ENCODE measurements at places on chromosomes 1 and 21. TPM values are rescaled to one million over a fixed set of nuclear protein-coding genes. Genes with fewer than 3 reads are reported as not detected.

DNA sequence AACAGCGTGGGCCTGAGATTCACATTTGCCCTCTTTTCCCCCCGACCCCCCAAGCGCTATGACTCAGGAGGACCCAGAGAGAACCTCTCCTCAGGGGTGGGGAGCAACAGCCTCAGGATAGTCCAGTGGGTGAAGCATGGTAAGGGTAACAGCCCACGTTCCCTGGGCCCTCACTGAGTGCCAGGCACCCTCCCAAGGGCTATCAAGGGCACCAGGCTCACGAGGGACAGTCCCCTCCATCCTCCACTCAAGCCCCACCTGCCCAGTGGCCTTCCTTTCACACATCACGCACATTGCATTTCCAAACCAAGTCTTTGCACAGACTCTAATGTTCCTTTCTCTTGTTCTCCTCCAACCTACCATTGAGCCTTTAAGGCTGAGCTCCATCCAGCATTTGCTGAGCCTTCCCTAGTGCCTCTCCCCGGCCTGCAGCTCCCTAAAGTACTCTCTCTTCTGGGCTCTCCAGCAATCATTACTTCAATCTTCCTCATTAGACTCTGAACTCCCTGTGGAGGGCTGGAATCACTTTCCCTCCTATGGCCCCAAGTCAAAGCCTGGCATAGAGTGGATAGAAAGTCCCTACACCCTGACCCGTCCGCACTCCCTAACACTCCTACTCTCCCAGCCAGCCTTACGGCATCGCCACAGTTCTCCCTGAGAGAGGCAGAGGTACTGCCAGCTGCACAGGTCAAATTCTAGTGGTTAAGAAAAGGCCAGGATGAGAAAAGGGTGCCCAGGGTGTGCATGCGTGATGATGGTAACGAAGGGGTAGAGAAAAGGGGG is 1.0 kb downstream of the AKR7A2 start:
- no peaks in the 10 kb centered on the region for H3K27me3 ChIP-seq
- peak overlapping the region; percentile 23 for H3K27ac ChIP-seq
- H3K4me3 ChIP-seq: peak overlapping the region; percentile 79
- H3K36me3 ChIP-seq: peaks cover 26% of the 10 kb centered on the region

DNA sequence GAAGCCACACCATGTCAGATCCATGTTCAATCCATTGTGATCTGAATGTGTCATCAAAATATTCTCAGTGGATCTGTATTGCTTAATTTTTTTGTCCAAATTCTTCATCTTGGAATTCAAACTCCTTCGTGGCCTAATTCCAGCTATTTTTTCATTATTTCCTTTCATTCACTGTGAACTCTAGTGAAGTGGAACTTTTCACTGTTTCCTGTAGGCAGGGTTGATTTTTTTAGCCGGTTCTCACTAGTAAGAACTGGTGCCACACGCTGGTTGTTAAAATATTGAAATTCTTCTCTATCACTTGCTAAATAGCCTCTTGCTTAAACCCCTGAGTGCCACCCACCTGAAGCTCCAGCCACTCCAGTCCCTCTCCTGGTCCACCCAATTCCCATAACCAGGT is 7.6 kb upstream of the S100A11 start:
- H3K27ac ChIP-seq: no peak overlapping the region
- peaks cover 24% of the 10 kb centered on the region for H3K4me1 ChIP-seq
- H3K36me3 ChIP-seq: no peaks in the 10 kb centered on the region
- DNase-seq: no peak
- no peaks in the 10 kb centered on the region for H3K27me3 ChIP-seq

DNA sequence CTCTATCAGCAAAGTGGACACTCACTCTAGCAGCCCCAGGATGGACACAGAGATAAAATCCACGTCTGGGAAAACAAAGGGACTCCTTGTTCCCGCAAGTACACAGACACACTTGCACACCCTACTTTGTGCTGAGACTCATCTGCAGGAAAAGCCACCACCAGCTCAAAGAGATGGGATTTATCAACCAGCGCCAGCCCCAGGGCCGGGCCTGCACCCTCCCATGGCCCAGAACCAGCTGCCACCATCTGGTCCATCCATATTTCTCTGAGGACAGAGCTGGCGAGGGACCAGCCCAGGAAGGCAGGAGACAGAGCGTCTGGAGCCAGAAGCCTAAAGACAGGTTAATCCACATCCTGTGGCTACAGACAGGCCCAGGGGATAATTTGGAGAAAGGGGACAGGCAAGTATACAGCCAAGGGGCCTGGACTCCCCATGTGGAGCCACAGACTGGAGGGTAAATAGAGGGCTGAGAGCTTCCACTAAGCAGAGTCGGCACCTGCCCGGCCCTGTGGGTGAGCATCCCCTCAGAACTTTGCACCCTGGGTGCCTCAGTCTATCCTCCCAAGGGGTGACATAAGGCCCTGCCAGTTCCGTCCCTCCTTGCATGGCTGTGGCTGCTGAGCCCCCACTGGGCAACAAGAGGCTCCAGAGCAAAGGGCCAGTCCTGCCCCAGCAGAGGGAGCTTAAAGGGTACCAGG is 233.9 kb downstream of the PTPRU start:
- no peak overlapping the region for H3K27ac ChIP-seq
- H3K4me1 ChIP-seq: no peaks in the 10 kb centered on the region
- no peak overlapping the region for H3K4me3 ChIP-seq
- no peaks in the 10 kb centered on the region for H3K36me3 ChIP-seq

Gene SYT6
- total RNA-seq: not detected

- no peak for DNase-seq
- no peak overlapping the region for H3K27ac ChIP-seq
- H3K27me3 ChIP-seq: no peaks in the 10 kb centered on the region
Measured at GRCh38 chr1:207848234-207848633, 62.7 kb downstream of the CD34 start.

DNA sequence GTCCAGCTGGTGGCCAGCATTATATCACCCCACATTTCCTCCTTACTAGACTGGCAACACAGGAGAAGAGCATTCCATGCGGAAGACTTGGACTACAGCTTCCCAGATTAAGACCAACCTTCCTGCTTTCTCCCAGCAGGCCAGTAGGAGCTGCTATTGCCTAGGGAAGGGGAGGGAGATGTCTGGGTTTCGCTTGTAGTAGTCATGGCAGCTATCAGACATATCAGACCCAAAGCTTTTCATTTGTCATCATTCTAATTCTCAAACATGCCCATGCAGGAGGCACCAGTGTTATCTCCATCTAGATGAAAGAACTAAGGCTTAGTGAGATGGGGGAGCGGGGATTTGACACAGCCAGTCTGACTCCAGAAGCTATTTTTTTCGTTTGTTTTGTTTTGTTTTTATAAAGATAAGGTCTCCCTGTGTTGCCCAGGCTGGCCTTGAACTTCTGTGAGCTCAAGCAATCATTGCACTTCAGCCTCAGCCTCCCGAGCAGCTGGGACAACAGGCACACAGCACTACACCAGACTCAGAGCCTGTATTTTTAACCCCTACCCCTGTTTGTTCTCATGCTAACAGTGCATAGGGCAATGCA is 4.5 kb downstream of the PLA2G2A start:
- no peaks in the 10 kb centered on the region for H3K27me3 ChIP-seq
- no peak overlapping the region for H3K4me3 ChIP-seq
- DNase-seq: peak; percentile 47
- H3K27ac ChIP-seq: no peak overlapping the region

DNA sequence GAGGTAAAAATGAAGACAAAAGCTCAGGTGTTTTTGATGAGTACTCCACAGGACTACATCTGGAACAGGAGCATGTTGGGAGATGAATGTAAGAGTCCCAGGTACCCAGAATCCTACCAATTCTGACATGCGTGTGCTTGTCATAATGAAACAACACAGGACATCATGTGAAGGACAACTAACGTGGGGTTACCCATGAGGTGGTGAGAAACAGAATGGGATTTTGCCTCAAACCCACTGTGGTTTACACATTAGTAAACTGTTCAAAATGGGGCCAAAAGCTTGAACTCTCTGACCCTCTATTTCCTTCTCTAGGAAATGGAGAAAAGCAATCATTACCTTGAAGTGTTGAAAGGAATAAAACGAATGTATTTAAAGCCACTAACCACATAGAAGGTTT is 266.2 kb downstream of the RGS7 start:
- no peak for DNase-seq
- H3K27me3 ChIP-seq: no peaks in the 10 kb centered on the region
- H3K36me3 ChIP-seq: no peaks in the 10 kb centered on the region

GRCh38 chr21:41439248-41439647 is 13.2 kb downstream of the MX1 start:
- DNase-seq: no peak
- no peaks in the 10 kb centered on the region for H3K27me3 ChIP-seq
- H3K27ac ChIP-seq: no peak overlapping the region
- H3K36me3 ChIP-seq: peaks cover 33% of the 10 kb centered on the region
- H3K4me3 ChIP-seq: no peak overlapping the region
- peaks cover 6% of the 10 kb centered on the region for H3K4me1 ChIP-seq

DNA sequence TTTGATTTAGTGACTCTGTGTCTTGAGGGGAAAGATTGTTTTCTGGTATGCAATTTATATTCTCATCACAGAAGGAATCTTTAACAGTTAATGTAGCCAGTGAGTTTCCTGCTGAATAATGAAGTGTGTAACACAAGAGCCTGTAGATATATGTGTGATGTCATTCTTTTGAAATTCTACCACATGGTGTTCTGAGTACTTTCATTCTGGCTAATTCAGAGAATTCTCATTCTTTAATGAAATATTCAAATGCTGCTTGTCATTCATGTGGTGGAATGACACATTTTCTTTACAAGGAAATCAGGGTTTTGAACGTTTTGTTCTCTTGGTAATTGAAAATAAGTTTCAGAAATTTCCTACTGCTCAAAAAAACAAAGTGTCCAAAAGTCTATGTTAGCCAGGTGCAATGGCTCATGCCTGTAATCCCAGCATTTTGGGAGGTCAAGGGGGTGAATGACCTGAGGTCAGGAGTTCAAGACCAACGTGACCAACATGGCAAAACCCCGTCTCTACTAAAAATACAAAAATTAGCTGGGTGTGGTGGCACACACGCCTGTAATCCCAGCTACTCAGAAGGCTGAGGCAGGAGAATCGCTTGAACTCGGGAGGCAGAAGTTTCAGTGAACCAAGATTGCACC is 79.6 kb downstream of the MAP3K21 start:
- DNase-seq: no peak
- H3K27me3 ChIP-seq: no peaks in the 10 kb centered on the region
- H3K4me1 ChIP-seq: no peaks in the 10 kb centered on the region
- no peaks in the 10 kb centered on the region for H3K36me3 ChIP-seq
- no peak overlapping the region for H3K27ac ChIP-seq
- H3K4me3 ChIP-seq: no peak overlapping the region

Gene IGSF9
- not detected for total RNA-seq

Gene CDK18
- total RNA-seq: 0.45 TPM

Gene CLCA1
- total RNA-seq: not detected

GRCh38 chr1:27519331-27520258 is 29.6 kb upstream of the WASF2 start:
- no peaks in the 10 kb centered on the region for H3K36me3 ChIP-seq
- no peak overlapping the region for H3K27ac ChIP-seq
- DNase-seq: no peak
- H3K4me1 ChIP-seq: no peaks in the 10 kb centered on the region
- H3K4me3 ChIP-seq: no peak overlapping the region

DNA sequence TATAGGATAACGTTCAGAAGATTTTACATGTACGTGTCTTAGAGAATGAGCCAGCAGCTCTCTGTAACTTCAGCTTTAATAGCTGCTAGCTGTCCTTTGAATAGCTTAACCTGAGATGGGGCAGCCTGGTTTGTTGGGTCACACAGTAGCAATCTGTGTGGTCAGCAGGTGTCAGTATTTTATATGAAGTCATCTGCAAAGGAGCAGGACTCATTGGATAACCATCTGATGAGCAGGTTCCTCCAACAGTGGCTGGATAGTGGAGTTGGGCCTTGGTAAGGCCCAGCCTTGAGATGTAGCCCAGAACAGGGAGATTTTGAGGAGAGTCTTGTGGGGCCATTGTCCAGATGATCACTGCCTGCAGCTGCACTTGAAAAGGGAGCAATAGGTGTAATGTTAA is 6.4 kb downstream of the GSTM5 start:
- no peaks in the 10 kb centered on the region for H3K27me3 ChIP-seq
- H3K4me1 ChIP-seq: peaks cover 18% of the 10 kb centered on the region
- peak; percentile 42 for DNase-seq
- H3K27ac ChIP-seq: no peak overlapping the region
- no peak overlapping the region for H3K4me3 ChIP-seq

DNA sequence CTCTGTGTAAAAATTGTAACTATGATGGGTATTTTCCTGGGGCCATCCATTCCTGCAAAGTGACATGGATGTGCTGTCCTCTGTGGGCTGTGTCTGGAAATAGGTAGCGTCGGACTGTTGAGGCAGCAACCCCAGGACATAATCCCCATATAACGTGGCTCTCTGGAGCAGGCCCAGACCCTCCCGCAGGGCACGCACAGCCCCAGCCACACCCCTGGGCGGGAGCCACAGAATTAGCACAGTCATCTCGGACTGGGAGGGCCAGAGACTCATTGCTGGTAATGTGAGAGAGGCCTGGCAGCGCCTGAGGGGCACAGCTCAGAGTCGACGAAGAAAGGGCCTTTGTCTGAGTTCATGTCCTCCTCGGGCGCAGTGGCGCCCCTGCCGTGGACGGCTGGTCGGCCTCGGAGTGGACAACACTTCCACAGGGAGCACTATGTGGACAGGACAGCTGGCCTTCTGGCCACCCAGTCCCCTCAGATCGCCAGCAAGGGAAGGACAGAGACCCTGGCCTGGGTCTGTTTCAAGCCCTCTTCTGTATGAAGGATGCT is 20.1 kb downstream of the SIM2 start:
- H3K4me3 ChIP-seq: no peak overlapping the region
- no peak overlapping the region for H3K27ac ChIP-seq
- no peaks in the 10 kb centered on the region for H3K36me3 ChIP-seq
- no peaks in the 10 kb centered on the region for H3K27me3 ChIP-seq

GRCh38 chr1:190658907-190659306 is 181.2 kb upstream of the BRINP3 start:
- no peaks in the 10 kb centered on the region for H3K4me1 ChIP-seq
- H3K4me3 ChIP-seq: no peak overlapping the region
- no peaks in the 10 kb centered on the region for H3K27me3 ChIP-seq
- no peak overlapping the region for H3K27ac ChIP-seq

DNA sequence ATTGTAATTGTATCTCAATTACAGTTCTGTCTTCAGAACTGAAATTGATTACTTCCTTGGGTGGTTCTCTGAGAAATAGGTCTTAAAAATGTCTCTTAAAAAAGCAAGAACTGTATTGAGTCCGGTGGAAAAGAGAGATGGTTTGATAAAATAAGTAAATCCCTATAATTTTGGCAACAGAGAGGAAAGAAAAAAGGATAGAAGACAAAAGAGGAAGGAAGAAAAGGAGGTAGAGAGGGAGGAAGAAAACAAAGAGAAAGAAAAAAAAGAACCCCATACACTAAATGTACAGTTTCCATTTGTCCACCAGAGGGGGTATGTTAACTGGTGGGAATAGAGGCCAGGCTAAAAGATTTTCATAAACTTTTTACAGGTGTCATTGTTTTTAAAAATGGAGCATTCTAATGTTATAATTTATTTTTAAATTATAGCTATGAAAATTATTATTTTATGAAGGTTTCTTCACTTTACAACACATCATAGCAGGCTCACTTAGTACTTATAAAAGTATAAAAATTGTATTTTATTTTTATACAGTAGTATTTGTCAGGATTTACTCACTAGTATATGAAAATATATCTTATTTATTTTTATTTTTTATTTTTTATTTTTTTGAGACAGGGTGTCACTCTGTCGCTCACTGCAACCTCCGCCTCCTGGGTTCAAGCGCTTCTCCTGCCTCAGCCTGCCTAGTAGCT is 2.1 kb upstream of the UBE2T start:
- peaks cover 33% of the 10 kb centered on the region for H3K4me1 ChIP-seq
- H3K4me3 ChIP-seq: peak overlapping the region; percentile 48
- peak; percentile 88 for DNase-seq
- 0 out of 2 replicates have a peak overlapping the region, but pooled peaks have one; percentile 14 for H3K27ac ChIP-seq
- no peaks in the 10 kb centered on the region for H3K27me3 ChIP-seq

Data from Karpas-422 (cell line).